ENCODE measurements at places on chromosomes 16 and 17.

GRCh38 chr17:77214743-77215142, 74.0 kb downstream of the SEC14L1 start:
- no peak for DNase-seq

- DNase-seq: peak; percentile 95
Measured at GRCh38 chr16:2980227-2981176, at the start of gene PKMYT1. Gene PKMYT1, minus strand, starts transcription at chr16:2980446. Its CDS starts 789 bp downstream, at chr16:2979657.

DNA sequence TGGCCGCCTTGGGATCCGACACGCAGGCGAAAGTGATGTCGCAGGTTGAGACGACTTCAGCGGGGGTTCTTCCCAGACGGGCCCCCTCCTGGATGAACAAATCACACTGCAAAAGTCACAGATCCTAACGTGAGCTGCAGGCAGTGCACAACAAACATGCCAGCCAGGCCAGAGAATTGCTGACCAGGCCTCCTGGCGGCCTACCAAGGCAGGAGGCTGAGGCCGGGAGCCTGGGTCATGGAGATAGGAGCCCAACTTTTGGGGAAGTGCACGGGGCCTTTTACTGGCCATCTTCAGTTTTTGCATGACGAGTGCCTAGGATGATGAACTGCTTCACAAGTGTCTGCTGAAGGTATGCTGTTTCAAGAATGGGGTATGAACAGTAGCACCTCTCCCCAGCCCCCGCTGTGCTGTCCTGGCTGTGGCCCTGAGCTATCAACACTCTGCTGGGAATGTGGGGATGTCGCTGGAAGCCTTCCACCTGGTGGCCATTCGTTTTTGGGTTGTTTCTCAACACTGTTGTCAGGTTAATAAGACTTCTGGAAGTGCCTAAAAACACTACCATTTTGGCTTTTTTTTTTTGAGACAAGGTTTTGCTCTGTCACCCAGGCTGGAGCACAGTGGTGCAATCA, 12.2 kb upstream of the ROGDI start:
- no peak for DNase-seq

GRCh38 chr16:867421-868385, 67.2 kb upstream of the GNG13 start:
- DNase-seq: no peak

- DNase-seq: no peak
Measured at GRCh38 chr17:8019166-8019565, 16.8 kb downstream of the GUCY2D start.

- no peak for DNase-seq
Measured at GRCh38 chr17:47707056-47707804, 13.3 kb downstream of the TBKBP1 start.

DNA sequence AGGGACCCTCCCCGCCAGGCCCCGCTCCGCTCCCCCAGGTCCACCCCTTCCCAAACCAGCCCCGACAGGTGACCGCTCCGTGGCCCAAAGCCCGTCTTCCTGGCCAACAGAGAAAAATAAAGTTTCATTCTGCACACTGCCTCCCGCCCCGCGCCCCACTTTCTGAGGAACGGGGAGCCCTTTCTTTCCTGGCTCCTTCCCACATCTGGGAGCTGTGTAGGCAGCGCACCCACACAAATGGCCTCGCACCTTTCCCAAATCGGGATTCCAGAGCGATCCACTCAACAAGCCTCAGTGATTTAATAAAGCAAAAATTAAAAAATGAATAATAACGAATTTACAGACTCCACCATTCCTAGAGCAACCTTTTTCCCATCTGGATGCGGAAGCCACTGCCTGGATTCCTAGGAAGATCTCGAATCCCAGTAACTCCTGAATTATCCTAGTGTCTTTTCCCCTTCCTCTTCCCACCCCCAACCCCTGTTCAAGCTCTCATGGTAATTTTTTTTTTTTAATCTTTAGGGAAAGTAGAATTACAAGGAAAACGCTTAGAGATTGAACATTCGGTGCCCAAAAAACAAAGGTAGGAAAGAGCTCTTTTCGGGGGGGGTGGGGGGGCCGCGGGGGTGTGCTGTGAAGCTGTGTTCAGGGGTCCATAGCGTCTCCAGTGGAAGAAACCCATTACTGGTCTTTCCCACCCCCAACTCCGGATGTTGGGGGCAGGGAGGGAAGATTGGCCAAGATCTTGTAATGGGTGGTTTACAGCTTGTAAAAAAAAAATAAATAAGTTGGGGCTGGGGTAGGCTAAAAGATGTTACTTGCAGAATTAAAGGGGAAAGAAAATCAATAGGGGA, 1.6 kb downstream of the IGF2BP1 start:
- no peak for DNase-seq

DNA sequence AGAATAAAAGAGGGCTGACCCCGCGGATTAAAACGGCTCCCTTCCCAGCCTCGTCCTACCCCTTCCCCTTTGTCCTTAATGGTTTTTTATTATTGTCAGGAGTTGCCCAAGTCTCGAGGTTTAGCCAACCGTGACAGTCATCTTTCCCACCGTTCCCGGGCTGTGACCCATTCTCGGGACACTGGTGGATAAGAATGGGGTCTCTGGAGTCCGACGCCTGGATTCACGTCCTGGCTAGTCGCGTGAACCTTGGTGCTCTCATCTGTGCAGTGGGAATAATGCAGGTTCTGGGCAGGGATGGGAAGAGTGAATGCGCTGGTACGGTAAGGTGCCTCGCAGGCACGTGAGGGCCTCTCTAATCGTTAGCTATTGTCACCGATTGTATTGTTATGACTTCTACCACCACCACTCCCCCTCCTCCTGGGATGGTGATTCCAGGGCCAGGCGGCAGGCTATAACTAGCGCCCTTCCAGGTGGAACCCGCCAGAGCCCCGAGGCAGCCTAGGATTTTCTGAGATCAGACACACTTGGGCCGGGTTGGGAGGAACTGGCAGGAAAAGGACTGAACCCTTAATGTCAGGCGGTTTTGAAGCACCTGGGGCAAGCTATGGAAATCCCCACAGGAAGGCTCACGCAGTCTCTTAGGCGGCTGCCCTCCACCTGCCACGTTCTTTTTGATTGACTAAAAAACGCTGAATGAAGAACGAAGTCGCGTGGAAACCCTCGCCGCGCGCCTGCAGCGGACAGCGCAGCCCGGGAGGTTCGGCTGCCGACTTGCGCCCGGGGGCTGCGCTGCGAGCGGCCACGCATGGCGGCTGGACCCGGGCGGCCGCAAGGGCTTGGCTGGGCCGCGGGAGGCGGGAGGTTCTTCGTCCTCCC, 2.7 kb downstream of the HS3ST3B1 start:
- peak; percentile 62 for DNase-seq

Data from CD4-positive, alpha-beta T cell treated with Interleukin-12 subunit alpha and Interleukin-12 subunit beta, for 1 hour (primary cell).